ENCODE measurements at places on chromosomes 4 and X.

- no peak for DNase-seq
Measured at GRCh38 chr4:132827522-132827921, 321.6 kb upstream of the PCDH10 start.

GRCh38 chr4:90715242-90715641, 588.0 kb downstream of the CCSER1 start:
- no peak for DNase-seq

DNA sequence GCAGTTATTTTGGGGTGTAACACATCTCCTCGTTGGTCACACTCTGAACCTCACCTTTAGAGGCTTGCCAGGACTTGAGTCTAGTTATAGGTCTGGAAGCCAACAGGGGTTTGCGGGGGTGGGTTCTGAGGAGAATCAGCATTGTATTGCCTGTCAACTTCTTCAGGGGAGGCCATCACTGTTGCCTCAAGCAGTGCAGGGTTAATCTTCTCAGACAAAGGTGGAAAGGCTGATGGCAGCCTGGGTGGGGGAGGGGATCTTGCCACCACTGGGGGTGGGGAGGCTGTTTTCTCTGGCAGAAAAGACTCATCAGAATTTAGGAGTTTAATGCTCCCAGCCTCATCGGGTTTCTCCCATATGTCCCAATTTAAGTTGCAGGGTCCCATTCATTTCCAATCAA, 387.8 kb downstream of the PRR32 start:
- DNase-seq, result no peak

- DNase-seq, result no peak
Measured at GRCh38 chrX:37926700-37927099, 79.3 kb upstream of the DYNLT3 start.

DNA sequence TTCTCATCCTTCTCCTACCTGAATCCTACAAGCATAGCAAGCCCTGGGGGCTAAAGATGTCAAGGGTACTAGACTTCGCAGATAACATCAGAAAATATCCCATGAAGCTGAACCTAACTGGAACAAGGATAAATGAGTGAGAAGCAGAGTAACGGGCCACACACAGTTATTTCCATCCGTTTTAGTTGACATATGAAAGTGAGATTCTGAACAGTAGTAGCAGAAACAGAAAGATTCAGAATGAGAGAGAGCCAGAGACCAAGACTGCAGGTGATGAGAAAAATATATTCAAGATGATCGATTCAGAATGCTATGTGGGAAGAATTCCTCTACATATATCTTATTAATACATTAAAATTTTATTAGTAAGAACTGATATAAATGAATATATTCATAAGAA, 165.1 kb downstream of the TSPAN5 start:
- DNase-seq, result no peak

DNA sequence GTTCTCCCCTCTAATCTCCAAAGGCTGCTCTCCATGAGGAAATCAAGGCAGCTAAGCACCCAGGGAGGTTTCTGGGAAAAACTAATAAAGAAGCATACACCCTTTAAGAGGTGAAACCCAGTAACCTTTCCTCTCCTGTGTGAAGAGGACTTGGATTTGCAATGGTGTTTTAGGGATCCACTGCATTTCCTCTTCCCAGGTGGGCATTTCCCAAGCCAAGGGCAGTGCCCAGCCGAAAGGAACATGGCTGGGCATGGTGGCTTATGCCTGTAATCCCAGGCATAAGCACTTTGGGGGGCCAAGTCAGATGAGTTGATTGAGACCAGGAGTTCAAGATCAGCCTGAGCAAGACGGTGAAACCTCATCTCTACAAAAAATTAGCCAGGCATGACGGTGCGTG, 5.4 kb upstream of the ZNF185 start:
- DNase-seq, result no peak

DNA sequence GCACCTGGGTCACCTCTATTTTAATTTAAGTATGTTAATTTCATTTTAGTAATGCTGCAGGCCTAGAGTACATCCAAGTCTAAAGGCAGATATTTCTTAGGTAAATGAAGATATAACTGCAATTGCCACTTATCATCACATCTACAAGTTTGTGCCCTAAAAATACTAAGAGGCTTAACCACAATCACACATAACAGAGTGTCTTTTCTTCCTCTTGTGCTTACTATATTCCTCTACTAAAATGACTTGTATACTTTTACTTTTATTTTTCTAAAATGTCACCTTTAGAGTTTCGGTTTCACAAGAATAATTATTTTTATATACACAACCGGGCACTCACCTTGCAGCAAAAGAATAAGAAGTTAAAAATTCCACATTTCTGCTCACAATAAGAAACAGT, 77.9 kb downstream of the EFHC2 start:
- no peak for DNase-seq

DNA sequence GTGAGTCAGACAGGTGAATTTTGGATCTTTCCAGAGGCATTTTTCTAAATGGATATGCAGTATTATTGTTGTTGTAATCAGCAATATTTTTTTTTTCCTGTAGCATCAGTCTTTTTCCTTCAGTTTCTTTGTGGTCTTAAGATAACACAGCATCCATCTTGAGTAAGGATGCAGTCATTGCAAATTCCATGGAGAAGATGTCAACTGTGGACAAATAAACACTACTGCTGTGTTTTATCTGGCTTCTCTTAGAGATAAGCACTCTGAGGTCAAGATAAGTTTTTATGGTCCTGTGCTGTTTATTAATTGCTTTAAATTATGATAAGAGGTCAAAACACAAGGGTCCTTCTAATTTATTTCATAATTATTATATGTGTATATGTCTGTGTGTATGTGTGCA, 1255.7 kb downstream of the ADGRL3 start:
- no peak for DNase-seq

DNA sequence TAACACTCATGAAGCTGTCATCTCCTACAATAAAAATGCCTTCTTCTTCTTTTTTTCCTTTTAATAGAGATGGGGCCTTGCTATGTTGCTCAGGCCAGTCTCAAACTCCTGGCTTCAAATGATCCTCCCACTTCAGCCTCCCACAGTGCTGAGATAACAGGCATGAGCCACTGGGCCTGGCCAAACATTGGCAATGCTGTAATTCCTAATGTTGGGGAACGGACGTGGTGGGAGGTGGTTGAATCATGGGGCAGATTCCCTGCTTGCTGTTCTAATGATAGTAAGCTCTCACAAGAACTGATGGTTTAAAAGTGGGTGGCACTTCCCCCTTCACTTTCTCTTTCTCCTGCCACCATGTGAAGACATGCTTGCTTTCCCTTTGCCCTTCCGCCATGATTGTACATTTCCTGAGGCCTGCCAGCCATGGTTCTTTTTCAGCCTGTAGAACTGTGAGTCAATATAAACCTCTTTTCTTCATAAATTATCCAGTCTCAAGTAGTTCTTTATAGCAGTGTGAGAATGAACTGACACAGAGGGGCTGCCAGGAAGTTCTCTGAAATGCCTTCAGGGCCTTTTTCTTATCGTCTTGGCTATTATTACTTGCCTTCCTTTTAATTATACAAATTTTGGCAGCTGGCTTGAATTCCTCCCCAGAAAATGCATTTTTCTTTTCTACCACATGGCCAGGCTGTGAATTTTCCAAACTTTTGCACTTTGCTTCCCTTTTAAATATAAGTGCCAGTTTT, 93.0 kb downstream of the CENPC start:
- no peak for DNase-seq

DNA sequence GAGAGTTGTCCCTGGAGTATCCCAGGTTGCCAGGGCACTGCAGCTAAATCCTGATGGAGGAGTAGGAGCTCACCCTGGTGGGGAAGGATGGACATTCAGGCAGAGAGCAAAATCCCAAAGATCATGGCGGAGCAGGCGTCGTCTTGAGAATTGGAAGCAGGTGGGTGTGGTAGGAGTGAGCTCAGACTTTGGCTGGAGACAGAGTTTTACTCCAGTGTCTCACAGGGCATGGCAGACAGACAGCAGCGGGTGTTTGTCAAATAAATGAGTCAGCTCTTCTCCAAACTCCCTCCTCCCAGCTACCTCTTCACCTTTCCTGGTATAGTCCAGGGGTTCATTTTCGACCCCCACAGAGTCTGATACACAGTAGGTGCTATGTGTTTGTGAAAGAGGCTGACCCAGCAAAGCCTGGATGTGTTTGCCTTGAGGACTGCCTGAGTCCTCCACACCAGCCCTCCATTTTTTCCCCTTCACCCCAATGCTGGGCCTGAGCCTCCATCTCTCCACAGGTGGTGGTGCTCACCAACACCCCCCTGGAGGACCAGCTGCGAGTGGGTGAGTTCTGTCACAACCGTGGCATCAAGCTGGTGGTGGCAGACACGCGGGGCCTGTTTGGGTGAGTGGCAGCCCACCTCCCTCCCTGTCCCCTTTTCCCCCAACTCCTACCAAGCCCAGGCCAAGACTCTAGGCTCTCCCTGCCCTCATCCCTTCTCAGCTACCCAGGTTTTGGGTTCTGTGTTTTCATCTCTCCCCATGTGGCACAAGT, 6.9 kb downstream of the UBA1 start:
- no peak for DNase-seq

GRCh38 chrX:47838361-47838760, 1.7 kb downstream of the ZNF81 start:
- DNase-seq, result no peak

DNA sequence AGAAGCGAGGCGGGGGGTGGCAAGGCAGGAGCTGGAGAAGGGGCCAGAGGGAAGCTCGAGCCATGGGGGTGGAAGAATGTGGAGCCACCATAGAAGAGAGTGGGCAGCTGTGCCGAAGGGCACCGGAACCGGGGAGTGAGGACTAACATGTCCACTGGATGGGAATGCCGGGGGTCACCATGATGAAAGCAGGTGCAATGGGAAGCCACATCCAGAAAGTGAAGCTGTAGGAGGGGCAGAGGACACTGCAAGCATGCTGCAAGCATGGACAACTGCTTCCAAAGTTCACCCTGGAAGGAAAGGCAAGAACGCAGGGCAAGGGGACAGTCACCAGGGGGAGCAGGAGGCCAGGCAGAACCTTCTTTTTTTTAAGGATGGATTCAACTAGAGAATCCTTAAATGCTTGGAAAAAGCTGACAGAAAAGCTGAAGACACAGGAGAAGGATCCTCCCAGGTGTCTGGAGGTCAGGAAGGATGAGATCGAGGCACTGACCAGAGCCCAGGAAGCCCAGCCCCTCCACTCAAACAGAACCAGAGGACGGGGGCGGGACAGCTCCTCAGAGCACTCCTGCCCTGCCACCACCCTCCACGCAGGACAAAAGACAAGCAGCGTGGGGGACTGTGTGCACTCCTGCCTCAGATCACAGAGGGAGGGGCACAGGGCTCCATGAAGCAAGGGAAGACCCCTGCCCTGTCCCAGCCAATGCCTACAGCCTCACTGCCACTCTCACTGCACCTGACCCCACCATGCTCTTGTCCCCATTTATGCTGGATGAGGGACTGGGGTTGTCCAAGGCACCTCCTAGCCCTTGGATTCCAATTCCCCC, 169.2 kb downstream of the AFAP1 start:
- no peak for DNase-seq

DNA sequence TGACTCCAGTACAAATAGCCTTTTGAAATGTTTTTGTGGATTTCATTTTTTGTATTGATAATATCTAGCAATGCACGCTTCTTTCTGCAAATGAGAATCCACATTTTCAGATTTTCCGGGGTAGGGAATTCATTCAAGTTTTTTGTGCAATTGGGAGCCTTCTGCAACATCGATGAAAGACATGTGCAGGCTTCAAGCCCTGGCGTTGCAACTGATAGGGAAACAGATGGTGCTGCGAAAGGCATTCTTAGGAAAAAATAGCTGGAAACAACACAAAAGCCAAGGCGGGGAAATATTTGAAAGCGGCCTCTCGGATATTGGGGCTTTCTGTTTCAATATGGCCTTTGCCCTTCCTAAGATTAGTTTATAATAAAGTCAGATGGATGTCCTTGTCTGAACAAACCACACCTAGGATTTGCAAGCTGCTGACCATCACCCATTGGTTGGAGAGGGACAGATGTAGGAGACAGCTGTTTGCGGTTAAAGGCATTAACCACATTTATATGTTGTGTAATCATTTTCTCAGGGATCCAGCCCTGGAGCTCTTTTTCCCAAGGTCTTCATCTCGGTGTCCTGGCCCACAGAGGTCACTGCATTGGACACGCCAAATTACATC, 136.5 kb downstream of the PRKX start:
- DNase-seq, result no peak

DNA sequence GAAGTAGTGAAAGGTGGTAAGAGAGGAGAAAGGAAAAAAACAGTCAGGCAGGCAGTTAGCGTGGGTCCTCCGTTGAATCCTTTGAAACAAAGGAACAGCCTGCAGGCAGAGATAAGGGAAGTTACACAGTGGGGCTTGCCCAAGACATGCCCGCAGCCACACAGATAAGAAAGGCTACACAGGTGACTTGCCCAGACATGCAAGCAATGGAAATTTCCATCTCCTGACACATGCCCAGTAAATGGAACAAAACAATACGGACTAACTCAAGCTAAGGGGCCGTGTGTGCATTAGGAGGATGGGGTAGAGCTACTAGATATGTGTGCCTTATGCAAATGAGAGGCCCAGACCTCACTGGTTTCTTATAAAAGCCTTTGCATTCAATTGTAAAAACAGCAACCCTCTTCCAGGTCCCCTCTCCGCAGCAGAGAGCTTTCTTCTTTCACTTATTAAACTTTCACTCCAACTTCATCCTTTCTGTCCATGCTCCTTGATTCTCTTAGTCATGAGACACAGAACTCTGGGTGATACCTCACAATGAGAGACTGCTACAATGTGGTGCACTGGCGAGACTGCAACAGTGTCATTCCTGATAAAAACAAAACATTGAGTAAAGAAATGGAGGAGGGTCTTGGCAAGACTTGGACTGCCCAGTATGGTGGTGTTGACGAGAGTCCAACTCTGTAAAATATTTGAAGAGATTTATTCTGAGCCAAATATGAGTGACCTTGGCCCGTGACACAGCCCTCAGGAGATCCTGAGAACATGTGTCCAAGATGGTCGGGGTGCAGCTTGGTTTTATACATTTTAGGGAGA, 997.4 kb upstream of the PRKX start:
- no peak for DNase-seq

DNA sequence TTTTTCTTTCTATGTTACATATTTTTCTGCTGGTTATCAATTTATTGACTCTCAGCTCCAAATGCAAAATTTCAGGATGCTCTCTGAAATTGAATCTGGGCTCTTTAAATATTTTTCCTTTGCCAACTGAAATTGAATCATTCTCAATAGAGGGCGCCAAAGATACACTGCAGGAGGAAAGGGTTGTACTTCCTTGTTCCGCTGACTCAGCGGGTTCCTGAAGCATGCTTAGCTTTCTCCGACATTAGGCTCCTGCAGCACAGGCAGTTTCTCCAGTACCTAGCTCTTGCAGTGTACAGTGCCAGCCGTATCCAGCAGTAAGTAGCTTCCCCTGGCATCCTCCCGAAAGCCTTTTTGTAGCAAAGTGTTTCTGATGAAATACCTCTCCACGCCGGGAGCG, 28.8 kb upstream of the CFAP47 start:
- no peak for DNase-seq

GRCh38 chr4:68336530-68336929, 13.4 kb downstream of the YTHDC1 start:
- DNase-seq, result no peak

- DNase-seq, result no peak
Measured at GRCh38 chr4:152763796-152764195, 15.7 kb downstream of the TIGD4 start.

DNA sequence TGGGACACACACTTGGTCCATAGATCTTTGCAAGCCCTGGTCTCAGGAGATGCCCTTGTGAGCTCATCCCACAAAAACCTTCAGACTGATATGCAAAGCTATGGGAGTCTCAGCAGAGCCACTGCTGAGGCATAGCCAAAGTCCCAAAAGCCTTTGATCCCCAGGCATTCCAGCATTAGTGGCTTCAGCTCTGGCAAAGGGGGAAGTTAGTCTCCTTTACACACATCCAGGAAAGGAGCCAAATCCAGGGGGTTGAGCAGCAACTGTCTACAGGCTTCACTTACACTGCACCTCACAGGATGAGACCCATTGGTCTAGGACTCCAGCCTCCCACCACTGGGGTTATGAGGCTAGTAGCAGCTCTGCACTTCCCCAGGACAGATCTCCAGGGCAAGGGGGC, 14.0 kb downstream of the PF4 start:
- no peak for DNase-seq
